ENCODE measurements at places on chromosomes 5 and 9.

DNA sequence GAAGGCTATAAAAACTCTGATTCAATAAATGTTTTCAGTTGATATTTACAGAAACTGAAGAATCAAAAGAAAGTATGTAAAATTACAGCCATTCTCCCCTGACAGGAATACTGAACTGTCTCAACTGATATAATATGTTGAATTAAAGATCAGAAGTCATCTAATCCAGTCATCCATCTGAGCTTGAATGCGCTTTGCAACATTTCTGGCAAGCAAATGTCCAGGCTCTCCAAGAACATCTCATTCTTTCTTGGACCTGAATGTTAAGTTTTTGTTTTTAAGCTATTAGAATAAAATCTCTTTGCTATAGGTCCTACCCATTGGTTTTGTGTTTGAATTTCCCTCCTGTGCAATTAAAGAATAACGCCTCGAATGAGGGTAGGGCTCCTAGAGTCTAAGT lies 120.5 kb downstream of the MPDZ start:
- DNase-seq: no peak

GRCh38 chr5:81859624-81860023 lies 108.7 kb upstream of the SSBP2 start:
- DNase-seq: no peak

DNA sequence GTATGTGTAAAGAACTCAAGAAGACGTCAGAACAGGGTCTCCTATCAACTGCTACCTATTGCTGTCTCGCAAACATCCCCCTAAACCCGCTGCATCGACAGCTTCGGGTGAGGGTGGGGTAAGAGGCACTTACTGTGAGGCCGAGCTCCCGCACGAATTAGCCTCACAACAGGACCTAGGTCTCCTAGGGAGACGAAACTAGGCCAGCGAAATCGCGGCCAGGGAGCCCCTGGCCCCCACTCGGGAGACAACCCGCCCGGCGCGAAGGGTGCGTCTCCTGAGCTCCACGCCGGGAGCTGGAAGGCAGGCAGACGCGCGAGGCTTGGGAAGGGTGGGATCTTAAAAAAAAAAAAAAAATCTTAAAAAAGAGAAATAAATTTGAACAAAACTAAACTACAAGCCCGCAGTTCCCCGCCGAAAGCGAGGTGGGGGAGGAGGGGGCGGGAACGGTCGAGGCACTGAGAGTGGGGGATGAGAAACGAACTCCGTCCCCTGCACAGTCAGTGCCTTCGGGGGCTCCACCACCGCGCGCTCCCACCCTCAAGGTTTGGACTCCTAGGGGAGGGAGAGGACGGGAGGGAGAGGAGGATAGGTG lies 33.0 kb upstream of the NFIB start:
- DNase-seq: no peak

DNA sequence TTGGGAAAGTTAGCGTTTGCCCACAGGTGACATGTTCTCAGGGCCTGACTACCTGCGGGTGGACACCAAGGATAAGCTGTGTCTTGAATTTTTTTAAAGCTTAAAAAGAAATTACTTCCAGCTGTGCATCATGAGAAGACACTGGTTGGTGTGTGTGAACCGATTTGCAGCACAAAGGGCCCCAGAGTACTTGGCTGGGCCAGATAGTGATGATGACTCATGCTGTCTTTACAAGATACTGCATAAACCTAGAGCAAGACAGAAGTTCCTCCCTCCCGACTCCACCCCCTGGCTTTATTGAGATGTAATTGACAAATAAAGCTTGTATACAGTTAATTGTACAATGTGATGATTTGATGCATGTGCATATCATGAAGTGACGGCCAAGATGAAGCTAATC lies 212.8 kb downstream of the NXNL2 start:
- DNase-seq: no peak

DNA sequence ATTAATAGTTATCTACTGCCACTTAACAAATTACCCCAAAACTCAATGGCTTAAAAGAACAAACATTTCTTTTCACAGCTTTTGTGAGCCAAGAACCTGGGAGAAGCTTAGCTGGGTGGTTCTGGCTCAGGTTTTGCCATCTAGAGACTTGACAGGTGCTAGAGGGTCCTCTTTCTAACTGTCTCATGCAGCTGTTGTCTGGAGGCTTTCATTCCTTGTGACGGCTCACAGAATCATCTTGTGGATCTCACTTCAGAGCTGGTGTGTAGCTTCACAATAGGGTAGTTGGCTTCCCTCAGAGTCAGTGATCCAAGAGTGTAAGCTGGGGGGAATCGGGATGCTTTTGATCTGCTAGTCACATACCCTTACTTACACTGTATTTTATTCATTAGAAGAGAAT lies 81.2 kb upstream of the APC start:
- DNase-seq: no peak

GRCh38 chr5:61232490-61233050 lies 70.3 kb upstream of the SMIM15 start:
- DNase-seq: no peak

GRCh38 chr5:129978270-129978669 lies 74.0 kb downstream of the CHSY3 start:
- no peak for DNase-seq

- DNase-seq: peak; percentile 84
Observed at GRCh38 chr9:129102791-129103594, 7.6 kb downstream of the CRAT start.

- DNase-seq: no peak
Observed at GRCh38 chr9:91680106-91680505, 256.5 kb upstream of the NFIL3 start.

GRCh38 chr5:35785601-35786085 lies 71.0 kb upstream of the IL7R start:
- no peak for DNase-seq

GRCh38 chr5:110638970-110639902 lies 87.2 kb downstream of the TMEM232 start:
- DNase-seq: no peak
